ENCODE measurements at places on chromosomes 1 and 21.

DNA sequence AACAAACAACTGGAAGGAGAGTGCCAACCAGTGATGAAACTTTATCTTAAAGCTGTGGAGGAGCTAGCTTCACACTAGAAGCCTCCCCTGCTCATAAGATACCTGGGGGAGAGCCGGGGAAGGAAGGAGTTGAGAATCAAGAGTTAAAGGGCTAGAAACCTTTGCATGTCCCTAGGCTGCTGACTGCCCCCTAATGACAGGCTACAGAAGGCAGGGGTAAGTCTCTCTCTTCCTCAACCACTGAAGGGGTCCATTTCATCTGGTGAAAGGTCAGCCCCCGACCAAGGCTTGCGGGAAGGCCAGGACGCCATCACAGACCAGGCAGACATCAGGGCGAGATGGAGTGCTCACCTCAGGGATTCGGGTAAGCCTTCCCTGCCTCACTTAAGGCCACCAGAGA lies 65.6 kb upstream of the GRHL3 start:
- no peak for DNase-seq

DNA sequence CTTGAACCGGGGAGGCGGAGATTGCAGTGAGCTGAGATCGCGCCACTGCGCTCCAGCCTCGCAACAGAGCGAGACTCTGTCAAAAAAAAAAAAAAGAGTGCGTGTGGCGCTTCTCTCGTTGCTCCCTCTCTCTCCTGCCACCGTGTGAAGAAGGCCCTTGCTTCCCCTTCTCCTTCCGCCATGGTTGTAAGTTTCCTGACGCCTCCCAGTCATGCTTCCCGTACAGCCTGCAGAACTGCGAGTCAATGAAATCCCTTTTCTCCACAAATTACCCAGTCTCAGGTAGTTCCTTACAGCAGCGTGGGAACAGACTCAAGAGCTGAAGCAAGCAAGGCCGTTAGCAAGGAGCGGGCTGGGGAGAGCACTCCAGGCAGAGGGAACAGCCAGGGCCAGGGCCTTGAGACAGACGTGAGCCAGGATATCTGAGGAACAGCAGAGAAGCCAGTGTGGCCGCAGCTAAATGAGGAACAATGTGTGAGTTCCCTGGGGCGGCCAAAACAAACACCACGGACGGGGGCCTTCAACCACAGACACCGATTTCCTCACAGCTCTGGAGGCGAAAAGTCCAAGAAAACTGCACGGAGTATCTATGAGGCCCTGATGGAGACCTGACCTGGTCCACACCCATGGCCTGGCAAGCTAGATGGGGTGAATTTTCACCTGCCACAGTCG lies 54.2 kb upstream of the ETS2 start:
- DNase-seq: no peak

GRCh38 chr1:14913482-14914177 lies 239.9 kb upstream of the TMEM51 start:
- DNase-seq: peak; percentile 95

GRCh38 chr1:92922356-92923035 lies 38.8 kb downstream of the DIPK1A start:
- no peak for DNase-seq

GRCh38 chr1:101849356-101849755 lies 147.4 kb downstream of the OLFM3 start:
- DNase-seq: no peak

DNA sequence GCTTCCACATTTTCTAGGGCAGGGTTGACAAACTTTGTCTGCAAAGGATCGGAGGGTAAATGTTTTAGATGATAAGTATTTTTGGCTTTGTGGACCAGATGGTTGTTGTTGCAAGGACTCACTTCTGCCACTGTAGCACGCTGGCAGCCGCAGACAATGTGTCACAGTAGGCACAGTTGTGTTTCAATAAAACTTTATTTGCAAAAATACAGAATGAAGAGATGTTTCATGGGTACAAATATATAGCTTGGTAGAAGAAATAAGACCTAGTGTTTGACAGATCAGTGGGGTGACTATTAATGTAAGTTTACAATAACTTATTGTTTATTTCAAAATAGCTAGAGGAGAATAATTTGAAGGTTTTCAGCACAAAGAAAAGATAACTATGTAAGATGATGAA lies 127.8 kb downstream of the GRIK3 start:
- no peak for DNase-seq

DNA sequence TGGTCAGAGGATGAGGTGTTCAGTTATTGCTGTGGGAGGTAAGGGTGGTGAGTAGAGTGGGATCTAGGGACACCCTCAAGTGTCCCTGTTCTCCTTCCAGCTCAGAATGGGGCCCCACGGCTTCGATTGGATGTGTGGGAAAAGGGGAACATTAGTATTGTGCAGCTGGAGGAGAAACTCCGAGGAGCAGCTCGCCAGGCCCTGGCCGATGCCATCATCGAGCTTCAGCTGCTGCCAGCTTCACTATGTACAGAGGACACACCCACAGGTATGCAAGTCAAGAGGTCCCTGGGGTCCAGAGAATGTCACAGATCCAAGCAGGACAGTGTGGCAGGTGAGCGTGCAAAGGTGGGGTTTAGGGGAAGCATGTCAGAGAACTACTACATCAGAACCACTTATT lies 13.9 kb downstream of the HYI start:
- DNase-seq: no peak

Data from NCI-H69 (cell line).